ENCODE measurements at places on chromosomes 4 and X.

GRCh38 chr4:147594107-147594506 is 23.1 kb upstream of the TMEM184C start:
- no peak for DNase-seq

DNA sequence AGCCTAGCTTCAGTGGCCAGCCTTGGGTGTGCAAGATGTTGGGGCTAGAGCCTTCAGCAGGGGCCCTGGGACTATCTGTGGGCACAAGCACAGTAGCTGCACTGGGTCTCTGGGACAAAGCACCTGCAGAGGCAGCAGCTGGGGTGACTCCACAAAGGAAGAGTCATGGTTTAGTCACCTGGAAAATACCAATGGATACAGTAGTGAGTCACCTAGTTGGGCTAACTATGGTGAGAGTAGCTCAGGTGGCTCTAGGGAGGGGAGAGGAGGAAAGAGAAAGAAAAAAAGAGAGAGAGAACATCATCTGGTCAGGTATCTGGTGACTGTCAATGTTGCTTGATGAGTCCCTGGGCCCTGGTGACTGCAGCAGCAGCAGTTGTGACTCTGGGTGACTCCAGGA is 72.9 kb upstream of the SPIN4 start:
- no peak for DNase-seq

DNA sequence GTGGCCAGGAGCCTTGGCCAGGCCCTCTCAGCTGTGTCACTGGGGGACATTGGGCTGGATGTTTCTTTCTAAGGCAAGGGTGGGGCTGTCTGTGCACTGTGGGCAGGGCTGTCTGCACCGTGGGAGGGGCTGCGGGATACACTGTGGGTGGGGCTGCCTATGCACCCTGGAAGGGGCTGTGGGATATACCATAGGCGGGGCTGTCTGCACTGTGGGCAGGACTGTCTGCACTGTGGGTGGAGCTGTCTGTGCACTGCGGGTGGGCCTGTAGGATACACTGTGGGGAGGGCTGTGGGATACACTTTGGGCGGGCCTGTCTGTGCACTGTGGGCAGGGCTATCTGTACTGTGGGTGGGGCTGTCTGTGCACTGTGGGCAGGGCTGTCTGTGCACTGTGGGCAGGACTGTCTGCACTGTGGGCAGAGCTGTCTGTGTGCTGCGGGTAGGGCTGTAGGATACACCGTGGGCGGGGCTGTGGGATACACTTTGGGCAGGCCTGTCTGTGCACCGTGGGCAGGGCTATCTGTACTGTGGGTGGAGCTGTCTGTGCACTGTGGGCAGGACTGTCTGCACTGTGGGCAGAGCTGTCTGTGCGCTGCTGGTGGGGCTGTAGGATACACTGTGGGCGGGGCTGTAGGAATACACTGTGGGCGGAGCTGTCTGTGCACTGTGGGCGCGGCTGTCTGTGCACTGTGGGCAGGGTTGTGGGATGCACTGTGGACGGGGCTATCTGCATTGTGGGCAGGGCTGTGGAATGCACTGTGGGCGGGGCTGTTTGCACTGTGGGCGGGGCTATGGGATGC is 31.1 kb downstream of the ACOX3 start:
- peak; percentile 55 for DNase-seq

- no peak for DNase-seq
Measured at GRCh38 chr4:137509855-137510282, 22.4 kb downstream of the PCDH18 start.

DNA sequence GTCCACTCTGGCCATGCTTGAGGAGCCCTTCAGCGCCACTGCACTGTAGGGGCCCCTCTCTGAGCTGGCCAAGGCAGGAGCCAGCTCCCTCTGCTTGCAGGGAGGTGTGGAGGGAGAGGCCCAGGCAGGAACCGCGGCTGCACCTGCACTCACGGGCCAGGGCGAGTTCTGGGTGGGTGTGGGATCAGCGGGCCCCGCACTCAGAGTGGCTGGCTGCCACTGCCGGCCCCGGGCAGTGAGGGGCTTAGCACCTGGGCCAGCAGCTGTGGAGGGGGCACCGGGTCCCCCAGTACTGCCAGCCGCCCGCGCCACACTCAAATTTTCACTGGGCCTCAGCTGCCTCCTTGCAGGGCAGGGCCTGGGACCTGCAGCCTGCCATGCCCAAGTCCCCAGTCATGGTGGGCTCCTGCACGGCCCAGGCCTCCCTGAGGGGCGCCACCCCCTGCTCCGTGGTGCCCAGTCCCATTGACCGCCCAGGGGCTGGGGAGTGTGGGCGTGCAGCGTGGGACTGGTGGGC is 347.2 kb upstream of the SPOCK3 start:
- DNase-seq, result no peak

Data from stimulated activated CD8-positive, alpha-beta memory T cell treated with anti-CD3 and anti-CD28 coated beads, Interleukin-7, amount 100 ng/mL, for 1 hour (primary cell).